ENCODE measurements at places on chromosomes 1 and 21.

DNA sequence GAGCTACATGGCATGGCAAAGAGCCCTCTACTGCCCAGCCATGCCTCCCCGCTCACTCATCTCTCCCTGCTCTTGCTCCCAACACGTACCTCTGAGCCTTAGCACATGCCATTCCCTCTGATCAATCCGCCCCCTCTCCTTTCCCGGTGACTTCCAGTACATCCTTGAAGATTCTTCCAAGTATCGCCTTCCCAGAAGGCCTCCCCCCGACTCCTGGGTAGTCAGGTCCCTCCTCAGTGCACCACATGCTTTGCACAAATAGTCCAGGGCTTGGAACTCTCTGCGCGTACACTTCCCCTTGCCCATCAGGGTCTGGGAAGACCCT is 77.0 kb upstream of the IFFO2 start:
- DNase-seq: no peak

DNA sequence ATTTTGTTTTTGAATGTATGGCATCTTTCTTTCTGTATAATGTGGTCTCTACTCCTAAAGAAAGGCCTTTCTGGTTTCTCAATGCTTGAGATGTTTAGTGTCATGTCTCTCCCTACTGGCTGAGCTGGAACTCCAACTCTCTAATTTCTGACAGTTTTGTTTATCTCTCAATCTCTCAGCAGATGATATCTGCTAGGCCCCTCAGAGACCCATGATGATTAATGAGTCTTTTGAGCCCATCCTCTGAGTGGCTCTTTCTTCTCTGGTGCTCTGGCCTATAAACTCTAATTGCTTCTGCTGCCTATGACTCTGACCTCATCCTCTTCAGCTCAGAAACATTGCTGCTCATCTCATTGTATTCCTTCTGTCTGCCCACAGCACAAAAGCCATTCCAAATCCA is 46.6 kb downstream of the CRB1 start:
- DNase-seq: no peak

DNA sequence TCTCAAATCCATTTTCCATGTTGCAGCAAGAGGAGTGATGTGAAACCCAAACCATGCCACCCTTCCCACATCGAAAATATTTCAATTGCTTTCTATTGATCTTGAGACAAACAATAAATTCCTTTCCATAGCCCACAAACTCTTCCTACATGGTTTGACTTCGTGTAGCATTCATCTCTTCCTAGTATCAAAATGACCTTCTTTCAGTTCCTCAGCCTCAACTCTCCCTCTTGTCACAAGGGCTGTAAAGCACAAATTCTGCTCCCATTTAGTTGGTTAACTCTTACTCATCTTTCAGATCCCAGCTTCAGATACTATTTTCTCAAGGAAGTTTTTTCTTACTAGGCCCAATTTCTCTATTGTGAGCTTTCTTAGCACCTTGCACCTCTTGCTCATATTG is 99.0 kb downstream of the ZNF281 start:
- no peak for DNase-seq

GRCh38 chr1:225890346-225891228 is 1.6 kb upstream of the LEFTY1 start:
- no peak for DNase-seq

GRCh38 chr1:230061801-230062200 is 5.2 kb upstream of the GALNT2 start:
- no peak for DNase-seq

- no peak for DNase-seq
Measured at GRCh38 chr1:42419126-42419821, 36.5 kb downstream of the ZMYND12 start.

DNA sequence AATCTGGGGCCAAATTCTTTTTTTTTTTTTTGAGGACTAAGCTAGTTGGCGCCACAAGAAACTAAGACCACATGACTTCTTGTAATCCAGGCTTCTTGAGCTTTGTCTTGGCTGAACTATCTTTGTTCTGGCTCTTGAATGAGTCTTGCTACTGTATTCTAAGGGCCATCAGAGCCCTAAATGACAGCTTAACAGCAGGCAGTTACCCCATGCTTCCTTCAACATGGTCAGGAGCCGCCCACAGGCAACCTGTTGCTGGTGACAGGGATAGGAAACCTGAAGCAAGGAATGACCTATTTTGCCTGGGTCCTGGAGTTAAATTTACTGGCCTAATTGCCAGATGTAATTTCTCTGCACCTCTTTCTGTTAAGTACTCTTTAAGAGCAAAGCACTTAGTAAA is 188.2 kb upstream of the PLXNA2 start:
- no peak for DNase-seq

DNA sequence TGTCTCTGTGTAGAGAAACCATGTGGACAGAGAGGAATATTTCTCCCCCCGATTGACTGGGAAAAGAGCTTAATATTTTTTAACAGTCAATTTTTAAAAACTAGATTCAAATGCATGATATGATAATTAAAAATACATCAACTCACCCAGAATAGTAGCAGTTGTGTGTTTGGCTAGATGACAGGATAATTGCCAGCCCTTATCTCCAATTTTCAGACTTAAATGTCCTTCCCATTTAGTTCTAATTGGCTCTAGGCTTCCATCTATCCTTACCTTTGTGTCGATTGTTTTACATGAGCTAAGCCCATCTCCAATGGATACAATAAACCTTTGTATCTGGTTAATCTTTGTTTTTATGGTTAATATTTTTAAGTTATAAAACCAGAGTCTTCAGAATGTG is 23.9 kb upstream of the KIAA0040 start:
- DNase-seq: no peak

DNA sequence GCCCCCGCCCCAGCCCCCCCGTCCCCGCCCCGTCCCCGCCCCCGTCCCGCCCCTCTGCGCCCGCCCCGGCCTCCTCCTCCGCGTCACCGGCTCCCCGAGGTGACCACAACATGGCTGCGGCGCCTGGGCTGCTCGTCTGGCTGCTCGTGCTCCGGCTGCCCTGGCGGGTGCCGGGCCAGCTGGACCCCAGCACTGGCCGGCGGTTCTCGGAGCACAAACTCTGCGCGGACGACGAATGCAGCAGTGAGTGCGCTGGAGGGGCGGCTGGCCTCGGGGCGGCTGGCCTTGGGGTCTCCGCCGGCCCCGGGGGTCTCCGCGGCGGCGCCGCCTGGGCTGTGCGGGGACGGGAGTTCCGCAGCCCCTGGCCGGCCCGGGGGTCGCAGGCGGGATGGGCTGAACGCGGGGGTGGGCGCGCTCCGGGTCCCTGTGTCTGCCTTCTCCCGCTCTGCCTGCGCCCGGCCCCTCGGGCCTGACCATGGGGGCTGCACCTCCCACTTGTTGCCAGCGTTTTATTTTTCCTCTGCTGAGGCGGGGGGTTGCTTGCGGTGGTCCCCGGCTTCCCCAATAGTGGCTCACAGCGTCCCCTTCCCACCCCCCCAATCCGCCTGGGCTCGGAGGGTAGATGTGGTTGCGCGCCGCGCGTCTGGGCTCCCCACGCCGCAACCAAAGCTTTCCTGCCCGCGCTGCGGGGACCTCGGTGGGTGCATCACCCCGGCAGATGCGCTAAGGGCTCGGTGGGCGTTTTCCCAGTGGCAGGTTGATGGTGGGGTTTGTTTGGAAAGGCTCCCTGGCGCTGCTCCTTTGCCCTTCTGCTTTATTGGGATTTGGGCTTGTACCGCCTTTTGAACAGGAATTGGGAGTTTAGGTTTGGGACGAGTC is at the start of gene MIA3:
MIA3 (plus strand) TSS at position 97 of the 879 bp plus-strand sequence; CDS start at position 111, 14 bp downstream.
- DNase-seq: no peak

- no peak for DNase-seq
Measured at GRCh38 chr1:61445269-61445825, 279.6 kb downstream of the TM2D1 start.

- no peak for DNase-seq
Measured at GRCh38 chr1:1116701-1117468, 996 bp upstream of the C1orf159 start.

DNA sequence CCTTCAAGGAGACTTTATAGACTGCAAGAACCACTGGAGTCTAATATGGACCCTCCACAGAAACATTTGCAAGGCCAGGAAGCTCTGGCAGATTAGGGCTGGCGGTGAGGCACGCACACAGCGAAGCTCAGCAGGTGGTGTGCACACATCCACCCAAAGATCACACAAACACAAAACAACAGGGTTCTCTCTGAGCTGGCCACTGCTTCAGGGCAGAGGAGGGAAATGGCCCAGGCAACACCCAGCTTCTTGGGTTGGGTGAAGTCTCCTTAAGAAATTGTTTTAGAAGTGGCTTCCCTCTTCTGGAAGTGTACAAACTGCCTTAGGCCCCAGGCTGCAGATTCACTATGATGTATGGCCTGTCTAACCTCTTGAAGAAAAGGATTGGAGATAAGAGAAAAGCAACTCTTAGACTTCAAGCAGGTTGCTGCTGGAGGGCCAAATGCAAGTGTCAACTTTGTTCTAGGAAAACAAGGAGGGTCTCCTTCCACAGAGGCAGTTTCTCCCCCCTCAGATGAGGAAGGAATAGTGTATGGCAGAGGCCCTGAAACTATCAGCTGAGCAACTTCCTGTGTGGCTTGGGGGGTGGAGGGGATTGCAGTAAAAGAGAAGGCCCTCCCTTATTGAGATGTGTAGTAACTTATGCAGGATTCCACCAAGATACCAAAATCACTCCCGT is 2.0 kb downstream of the RCSD1 start:
- no peak for DNase-seq

GRCh38 chr1:32197074-32197473 is 3.3 kb upstream of the CCDC28B start:
- DNase-seq: no peak

DNA sequence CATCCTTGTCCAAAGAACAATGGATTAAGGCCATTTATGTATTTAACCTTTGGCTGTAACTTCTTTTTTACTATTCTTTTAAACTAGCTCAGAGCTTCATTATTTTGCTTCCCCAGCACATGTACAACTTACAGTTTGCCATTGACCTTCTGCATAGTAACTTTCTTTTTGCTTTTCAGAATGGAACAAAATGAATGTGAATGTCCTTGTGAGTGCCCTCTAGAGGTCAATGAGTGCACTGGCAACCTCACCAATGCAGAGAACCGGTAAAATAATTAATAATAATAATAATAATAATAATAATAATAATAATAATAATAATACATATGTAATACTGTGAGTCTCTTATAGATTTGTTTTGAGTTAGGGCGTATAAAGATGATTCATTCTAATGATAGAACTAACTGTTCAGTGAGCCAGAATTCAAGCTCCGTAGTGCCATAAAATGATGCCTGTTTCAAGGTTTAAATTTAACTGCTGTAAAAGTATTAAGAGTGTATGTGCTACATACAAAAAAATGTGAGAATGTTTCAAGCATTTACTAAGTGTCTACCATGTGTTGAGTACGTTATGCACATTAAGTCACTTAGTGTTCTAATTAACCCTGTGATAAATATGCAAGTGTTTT is 69.0 kb upstream of the RAVER2 start:
- no peak for DNase-seq

DNA sequence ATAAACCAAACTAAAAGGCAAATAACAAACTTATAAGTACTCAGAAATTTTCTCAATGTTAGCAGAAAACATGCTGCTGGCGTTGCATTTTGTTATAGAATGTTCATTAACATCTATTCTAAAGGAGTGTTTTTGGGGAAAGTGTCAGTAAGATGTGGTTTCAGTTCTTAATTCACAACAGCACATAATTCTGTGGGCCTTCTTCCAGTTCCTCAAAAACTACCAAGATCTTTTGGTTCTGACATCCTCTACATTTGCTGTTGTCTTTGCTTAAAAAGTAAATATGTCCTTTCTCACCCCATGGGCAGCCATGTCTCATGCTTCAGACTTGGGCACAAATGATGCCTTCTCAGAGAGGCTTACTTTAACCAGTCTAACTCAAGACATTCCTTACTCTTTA is 152.5 kb downstream of the CDC7 start:
- no peak for DNase-seq

DNA sequence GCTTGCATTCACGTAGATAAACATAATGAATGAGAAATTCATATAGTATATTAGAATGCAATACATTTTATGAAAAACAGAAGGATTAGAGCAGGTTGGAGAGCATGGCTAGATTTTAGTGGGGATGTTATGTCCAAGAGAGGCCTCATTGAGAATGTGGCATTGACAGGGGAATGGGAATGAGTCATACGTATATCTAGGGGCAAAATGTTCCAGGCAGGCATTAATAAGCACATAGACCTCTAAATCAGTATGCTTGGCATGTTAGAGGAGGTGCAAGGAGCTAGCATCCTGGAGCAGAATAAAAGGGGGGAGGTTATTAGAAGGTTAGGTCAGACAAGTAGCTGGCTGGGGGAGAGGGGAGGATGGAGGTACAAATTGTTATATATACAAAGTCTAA is 93.0 kb downstream of the USH2A start:
- DNase-seq: no peak

All from AG04449 (cell line).